ENCODE measurements at places on chromosomes 2 and 18.

DNA sequence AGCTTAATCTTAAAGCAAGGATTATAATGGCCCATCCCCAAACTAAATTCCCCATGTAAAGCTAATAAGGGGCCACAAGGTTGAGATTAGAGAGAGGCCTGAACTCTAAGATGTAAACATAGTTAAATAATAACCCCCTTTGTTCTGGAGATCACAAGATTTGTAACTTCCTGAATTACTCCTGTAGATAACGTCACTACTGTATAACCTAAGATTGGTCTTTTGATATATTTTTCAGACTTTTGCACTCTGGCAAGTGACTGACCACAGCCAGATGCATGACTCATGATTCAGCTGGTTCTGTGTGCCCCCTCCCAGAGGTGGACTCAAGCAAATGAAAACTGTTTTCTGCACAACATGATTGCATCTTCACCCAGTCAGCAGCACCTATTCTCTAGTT lies 686.0 kb upstream of the DDX18 start:
- DNase-seq, result no peak
- peaks cover 7% of the 10 kb centered on the region for H3K4me1 ChIP-seq
- no peaks in the 10 kb centered on the region for H3K27me3 ChIP-seq
- no peaks in the 10 kb centered on the region for H3K36me3 ChIP-seq

DNA sequence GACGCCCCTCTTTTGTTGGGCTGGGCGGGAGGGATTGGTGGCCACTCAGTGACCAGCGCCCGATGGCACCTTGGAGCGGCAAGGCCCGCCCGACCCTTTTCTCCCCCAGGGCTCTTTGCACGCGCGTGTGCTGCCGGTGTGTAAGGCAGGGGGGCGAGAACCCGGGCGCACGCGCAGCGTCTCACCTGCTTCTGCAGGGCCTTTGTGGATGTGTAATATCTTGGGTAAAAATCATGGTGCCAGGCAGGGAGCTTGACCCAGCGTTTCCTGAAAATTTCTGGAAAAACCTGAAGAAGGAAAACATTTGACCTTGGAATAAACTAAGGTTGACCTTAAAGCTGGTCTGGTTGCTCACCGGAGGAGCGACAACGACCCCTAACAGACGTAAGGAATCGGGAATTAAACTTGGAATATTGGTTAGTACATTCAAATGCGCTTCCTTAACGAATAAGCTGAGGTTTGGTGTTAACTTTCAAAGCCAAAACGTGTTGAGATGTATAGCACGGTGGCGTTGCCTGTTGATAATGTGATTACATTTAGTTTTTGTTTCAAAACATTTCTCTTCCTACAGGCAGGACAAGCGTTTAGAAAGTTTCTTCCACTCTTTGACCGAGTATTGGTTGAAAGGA lies 438 bp downstream of the HSPE1 start:
- no peak for DNase-seq
- peak overlapping the region; percentile 88 for H3K4me3 ChIP-seq
- no peaks in the 10 kb centered on the region for H3K27me3 ChIP-seq
- H3K36me3 ChIP-seq, result peaks cover 61% of the 10 kb centered on the region

GRCh38 chr2:30865892-30866681 lies 58.8 kb upstream of the CAPN13 start:
- H3K4me3 ChIP-seq, result no peak overlapping the region
- H3K36me3 ChIP-seq, result no peaks in the 10 kb centered on the region
- no peaks in the 10 kb centered on the region for H3K4me1 ChIP-seq
- no peak for DNase-seq

GRCh38 chr2:64212801-64213321 lies 68.6 kb upstream of the PELI1 start:
- no peak for DNase-seq
- H3K27ac ChIP-seq, result no peak overlapping the region
- H3K4me1 ChIP-seq, result peaks cover 5% of the 10 kb centered on the region
- H3K27me3 ChIP-seq, result no peaks in the 10 kb centered on the region
- H3K4me3 ChIP-seq, result no peak overlapping the region
- H3K36me3 ChIP-seq, result no peaks in the 10 kb centered on the region

DNA sequence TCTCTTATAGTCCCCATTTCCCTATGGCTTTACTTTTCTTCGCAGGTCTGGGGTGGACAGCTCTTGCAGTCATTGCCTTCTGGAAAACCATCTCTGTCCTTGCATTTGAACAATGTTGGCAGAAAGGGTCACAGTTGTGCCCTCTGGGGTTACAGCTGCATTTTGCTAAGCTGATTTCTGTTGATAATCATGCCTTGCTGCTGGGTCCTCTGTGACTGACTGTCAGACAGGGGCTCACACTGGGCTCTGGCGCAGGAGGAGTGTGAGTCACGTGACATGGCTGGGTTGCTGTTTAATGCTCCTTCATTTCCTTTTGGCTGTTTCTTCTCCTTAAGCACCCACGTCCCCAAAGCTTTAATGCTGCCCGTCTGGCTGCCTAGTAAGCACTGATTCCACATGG lies 196.6 kb upstream of the LHCGR start:
- no peak overlapping the region for H3K27ac ChIP-seq
- H3K4me3 ChIP-seq, result no peak overlapping the region
- H3K36me3 ChIP-seq, result no peaks in the 10 kb centered on the region
- H3K27me3 ChIP-seq, result no peaks in the 10 kb centered on the region
- no peak for DNase-seq
